B cell (primary cell): ENCODE measurements at places on chromosomes 6 and 20. TPM values are rescaled to one million over a fixed set of nuclear protein-coding genes. Genes with fewer than 3 reads are reported as not detected.

DNA sequence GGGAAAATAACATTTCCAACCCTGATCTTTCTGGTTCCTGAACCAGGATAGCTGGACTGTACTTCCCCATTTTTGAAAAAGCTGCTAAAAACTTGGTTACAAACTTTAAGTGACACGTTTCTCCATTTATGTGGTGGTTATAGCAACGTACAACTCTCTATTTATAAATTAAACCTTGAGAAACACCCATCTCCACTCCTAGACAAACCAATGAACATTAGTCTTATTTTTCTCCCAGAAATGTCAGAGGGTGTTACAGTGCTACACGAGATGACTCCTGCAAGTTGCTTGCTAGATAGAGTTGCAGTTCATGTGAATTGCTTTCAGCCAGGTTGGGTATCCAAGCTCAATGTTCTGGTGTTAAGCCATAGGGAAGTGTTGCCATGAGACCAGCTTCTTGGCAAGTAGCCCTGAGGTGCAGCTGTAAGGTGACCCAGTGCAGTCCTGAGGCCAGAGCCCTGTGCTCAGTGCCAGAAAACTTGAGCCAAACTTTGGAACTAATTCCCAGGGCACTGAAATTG is 51.3 kb upstream of the REV3L start:
- DNase-seq = no peak

The NRN1 gene
- not detected in 2 replicates for total RNA-seq

The FGD2 gene
- total RNA-seq = 352 and 360 TPM in 2 replicates

GRCh38 chr6:73169111-73169510 is 56.2 kb downstream of the KHDC1L start:
- no peak for DNase-seq

The CNR1 gene
- 20.4 and 28.9 TPM in 2 replicates for total RNA-seq

The TUBB1 gene
- total RNA-seq = 0.15 and 0.22 TPM in 2 replicates
